ENCODE measurements at places on chromosomes 2 and 18. TPM values are rescaled to one million over a fixed set of nuclear protein-coding genes. Genes with fewer than 3 reads are reported as not detected.

NAT8 gene
- polyA plus RNA-seq, result 0.46 TPM

THAP4 gene
- 35.7 TPM for polyA plus RNA-seq

PLEKHH2 gene
- 14.7 TPM for polyA plus RNA-seq

SLC9A4 gene
- polyA plus RNA-seq, result 0.04 TPM

GALR1 gene
- 0.51 TPM for polyA plus RNA-seq

STPG4 gene
- 0.18 TPM for polyA plus RNA-seq

TET3 gene
- 18.1 TPM for polyA plus RNA-seq

CRYGD gene
- polyA plus RNA-seq, result 0.52 TPM

SRD5A2 gene
- polyA plus RNA-seq, result 0.22 TPM

MAP2 gene
- 16.3 TPM for polyA plus RNA-seq

UGT1A6 gene
- 0.06 TPM for polyA plus RNA-seq

TYMS gene
- 69.9 TPM for polyA plus RNA-seq

FAM228A gene
- 0.12 TPM for polyA plus RNA-seq

FAP gene
- 10.6 TPM for polyA plus RNA-seq

ASTL gene
- polyA plus RNA-seq, result 0.04 TPM

TAF1B gene
- 12.0 TPM for polyA plus RNA-seq

GAL3ST2 gene
- polyA plus RNA-seq, result 0.31 TPM

REEP1 gene
- 36.9 TPM for polyA plus RNA-seq

NFU1 gene
- polyA plus RNA-seq, result 52.9 TPM

RAPGEF4 gene
- 9.4 TPM for polyA plus RNA-seq

RMND5A gene
- polyA plus RNA-seq, result 52.8 TPM

GCA gene
- 37.7 TPM for polyA plus RNA-seq

DHRS9 gene
- polyA plus RNA-seq, result 0.48 TPM

RIT2 gene
- 1.9 TPM for polyA plus RNA-seq

TRMT61B gene
- 15.8 TPM for polyA plus RNA-seq

DAW1 gene
- 0.79 TPM for polyA plus RNA-seq

HJURP gene
- 10.6 TPM for polyA plus RNA-seq

PRPF40A gene
- polyA plus RNA-seq, result 83.5 TPM

OR6B2 gene
- polyA plus RNA-seq, result not detected

ACTR2 gene
- polyA plus RNA-seq, result 181 TPM

SALL3 gene
- under 0.01 TPM for polyA plus RNA-seq

AKAIN1 gene
- 0.12 TPM for polyA plus RNA-seq

WDR12 gene
- 90.8 TPM for polyA plus RNA-seq

ABCB11 gene
- 5.3 TPM for polyA plus RNA-seq

REG3G gene
- polyA plus RNA-seq, result 5.0 TPM

ICA1L gene
- polyA plus RNA-seq, result 10.7 TPM

SS18 gene
- 50.4 TPM for polyA plus RNA-seq

POTEC gene
- polyA plus RNA-seq, result 0.06 TPM

FBLN7 gene
- polyA plus RNA-seq, result 1.7 TPM

DNPEP gene
- polyA plus RNA-seq, result 149 TPM

GAD1 gene
- polyA plus RNA-seq, result 0.34 TPM

ACKR3 gene
- polyA plus RNA-seq, result 92.9 TPM

SCRN3 gene
- 23.8 TPM for polyA plus RNA-seq

ALLC gene
- polyA plus RNA-seq, result not detected

DNAJC5G gene
- 0.19 TPM for polyA plus RNA-seq

DPYSL5 gene
- polyA plus RNA-seq, result 7.1 TPM

POTEF gene
- not detected for polyA plus RNA-seq

ADD2 gene
- polyA plus RNA-seq, result 4.0 TPM

GALNT1 gene
- 124 TPM for polyA plus RNA-seq

HSBP1L1 gene
- 54.5 TPM for polyA plus RNA-seq

TMEM17 gene
- polyA plus RNA-seq, result 4.2 TPM

MARCHF4 gene
- 3.2 TPM for polyA plus RNA-seq

CTAGE1 gene
- polyA plus RNA-seq, result 0.10 TPM

MRPL44 gene
- 28.3 TPM for polyA plus RNA-seq

KCNF1 gene
- polyA plus RNA-seq, result 1.3 TPM

MROH2A gene
- polyA plus RNA-seq, result 0.16 TPM

CCDC85A gene
- 1.0 TPM for polyA plus RNA-seq

ORC2 gene
- polyA plus RNA-seq, result 23.9 TPM

All from large intestine (tissue), 12 donors.